ENCODE measurements at places on chromosomes 2 and 18.
A peak's percentile ranks its signal among the peaks of the same experiment; 100 is the strongest.

DNA sequence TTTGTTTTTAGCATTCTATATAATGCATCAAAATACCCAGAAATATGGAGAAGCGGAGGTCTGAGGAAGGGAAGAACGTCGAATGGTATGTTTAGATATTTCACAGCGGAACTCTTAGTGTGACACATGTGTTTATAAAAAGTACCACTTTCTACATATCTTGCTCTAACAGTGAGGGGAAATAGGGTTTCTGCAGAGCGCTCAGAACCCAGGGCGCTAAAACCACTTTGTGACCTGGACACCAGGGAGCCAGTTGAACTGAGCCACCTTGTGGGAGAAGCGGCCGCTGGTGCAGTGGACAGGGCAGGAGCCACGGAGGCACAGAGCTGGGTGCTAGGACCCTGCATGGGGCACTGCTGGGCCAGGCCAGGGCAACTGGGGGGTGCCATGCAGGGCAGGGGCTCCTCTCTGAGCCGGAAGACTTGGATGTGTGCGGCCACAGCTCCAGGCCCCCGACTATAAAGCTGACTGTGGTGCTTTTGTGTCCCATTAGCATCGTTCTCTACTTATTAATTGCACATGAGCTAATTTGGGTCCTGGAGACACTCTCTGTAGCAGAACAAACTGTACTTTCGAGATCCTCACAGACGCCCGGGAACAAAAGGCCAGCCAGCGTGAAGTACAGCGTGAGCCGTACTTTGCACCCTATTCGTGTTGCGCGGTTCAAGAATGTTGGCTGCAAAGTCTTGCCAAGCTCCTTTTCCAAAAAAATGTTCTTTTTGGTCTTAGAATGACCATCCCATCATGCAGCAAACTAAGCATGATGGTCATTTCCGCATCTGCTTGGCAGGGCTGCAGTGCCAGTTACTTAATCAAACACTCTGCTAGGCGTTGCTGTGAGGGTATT, 151.9 kb upstream of the ALKAL2 start:
- DNase-seq = peak; percentile 44

DNA sequence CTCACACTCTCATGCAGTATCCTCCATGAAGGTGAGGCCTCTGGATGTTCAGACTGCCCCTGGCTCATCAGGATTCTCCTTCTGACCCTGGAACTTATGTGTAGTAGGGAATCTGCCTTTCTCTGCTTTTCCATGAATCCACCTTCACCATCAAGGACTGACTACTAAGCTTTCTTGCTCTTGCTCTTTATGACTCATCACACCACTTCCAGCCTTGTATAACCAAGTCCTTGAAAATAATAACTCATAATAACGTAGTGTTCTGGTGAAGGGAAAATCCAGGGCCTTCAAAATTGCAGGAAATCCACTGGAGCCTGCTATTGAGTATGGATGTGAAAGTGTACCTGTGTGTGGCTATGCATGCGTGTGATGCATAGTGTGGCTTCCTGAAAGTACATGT, 11.3 kb upstream of the KCNS3 start:
- DNase-seq = no peak

GRCh38 chr2:232889876-232890401, 19.9 kb downstream of the SNORC start:
- no peak for DNase-seq

GRCh38 chr2:113127646-113128570, 510 bp downstream of the IL1RN start:
- DNase-seq = no peak

Measured in amygdala (tissue), 56 donors.